Renal cortex interstitium (tissue), 15 donors: ENCODE measurements at places on chromosomes 3 and 15. TPM values are rescaled to one million over a fixed set of nuclear protein-coding genes. Genes with fewer than 3 reads are reported as not detected.

DNA sequence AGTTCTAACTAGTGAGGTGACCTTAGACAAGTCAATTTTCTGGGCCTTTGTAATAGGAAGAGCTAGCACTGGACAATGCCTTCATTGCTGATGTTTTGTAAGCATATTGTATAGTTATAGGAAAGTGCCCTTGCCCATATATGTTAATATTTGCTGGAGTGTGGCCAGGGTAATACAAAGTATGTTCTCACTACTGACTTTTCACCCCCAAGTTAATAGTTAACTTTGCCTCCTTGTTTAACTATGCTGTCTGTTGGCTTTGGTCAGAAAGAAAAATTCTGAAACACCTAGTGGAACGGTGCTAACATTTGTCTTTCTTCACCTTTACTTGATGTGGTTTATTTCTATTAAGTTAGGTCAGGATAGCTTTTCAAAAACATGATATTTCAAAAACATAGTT, 287.4 kb upstream of the CTNNB1 start:
- no peak for DNase-seq

DNA sequence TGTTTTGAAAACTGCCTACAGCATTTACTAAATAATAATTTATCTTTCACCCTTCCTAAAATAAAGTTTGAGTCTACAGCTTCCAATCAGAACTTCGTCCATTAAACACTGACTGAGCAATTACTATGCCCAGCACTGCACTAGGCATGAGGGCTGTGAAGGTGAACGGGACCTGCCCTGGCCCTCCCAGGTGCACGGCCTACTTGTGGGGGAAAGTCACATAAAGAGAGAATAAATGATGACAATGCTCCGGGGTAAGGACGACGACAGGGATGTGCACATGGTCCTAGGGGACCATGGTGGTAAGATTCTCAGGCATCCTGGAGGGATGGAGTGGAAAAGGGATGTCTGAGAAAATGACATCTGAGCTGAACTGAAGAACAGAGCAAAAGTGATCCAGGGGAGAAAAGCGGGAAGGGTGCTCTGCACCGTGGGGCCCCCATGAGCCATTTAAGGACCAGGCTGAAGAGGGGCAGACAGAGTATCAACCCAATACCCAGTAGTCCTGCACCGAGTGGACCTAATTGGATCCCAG, 11.5 kb downstream of the PLA2G4F start:
- DNase-seq: no peak

GRCh38 chr3:197372047-197372661, 73.7 kb upstream of the DLG1 start:
- DNase-seq: no peak

- no peak for DNase-seq
Observed at GRCh38 chr3:18369551-18370185, 55.5 kb downstream of the SATB1 start.

GRCh38 chr3:152257563-152258035, 11.1 kb upstream of the MBNL1 start:
- DNase-seq: no peak

GRCh38 chr15:87609894-87610293, 646.6 kb downstream of the NTRK3 start:
- no peak for DNase-seq

- no peak for DNase-seq
Observed at GRCh38 chr3:178847190-178847589, 224.4 kb downstream of the ZMAT3 start.

DNA sequence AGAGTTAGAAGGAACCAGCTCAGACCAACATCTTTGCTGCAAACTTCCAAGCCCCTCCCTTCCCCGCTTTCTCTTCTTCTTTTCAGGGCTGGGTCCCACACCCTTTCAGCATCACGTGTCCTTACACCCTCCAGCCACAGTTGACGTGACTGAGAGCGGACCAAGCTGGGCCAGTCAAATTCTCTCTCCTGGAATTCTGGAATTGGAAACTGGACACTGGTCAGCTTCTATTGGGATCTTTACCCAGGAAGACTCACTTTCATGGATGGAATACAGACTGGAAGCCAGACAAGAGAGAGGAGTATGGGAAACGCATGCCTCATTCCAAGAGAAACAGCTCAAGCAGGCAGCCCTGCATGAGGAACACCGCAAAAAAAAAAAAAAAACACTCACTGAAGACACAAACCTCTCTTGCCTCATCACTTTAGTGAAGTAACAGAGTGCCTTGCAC, 12.4 kb upstream of the TPM1 start:
- no peak for DNase-seq

GRCh38 chr3:194766845-194767244, 81.2 kb downstream of the FAM43A start:
- no peak for DNase-seq

DNA sequence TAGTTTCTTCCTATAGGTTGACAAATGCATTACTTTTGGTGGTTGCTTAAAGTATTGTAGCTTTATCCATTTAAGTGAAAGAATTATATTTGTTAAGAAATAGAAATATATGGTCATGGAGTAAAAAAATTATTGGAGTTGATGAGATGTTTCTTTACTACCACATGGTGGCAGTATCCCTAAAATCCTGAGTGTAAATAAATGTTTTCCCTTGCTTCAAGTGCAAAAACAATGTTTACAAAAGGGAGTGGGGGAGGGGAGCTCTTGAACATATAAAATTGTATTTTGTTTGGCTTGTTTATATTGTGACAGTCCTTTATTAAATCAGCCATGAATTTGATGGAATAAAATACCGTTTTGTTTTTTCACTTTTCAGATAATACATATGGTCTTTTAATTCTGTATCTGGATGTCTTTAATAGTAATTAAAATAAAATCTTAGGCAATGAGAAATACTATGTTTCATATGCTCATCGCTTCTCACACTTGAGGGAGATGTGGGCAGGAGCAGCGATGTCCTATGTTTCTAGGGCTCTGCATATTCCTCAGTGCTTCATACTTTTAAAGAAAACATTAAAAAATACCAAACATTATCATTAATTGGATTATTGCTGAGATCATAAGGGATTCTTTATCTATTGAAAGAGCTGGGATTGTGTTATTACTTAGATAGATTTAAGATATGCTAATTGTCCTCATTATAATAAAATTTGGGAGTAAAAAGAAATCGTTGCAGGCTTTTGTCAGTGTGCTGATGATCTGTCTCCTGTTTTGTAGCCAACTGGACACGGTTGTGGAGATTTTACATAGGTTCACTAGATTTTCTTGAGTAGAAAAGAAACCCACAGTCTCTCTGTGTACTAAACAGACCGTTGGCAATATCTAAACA, 349.7 kb downstream of the TUSC7 start:
- peak; percentile 36 for DNase-seq

GRCh38 chr3:8638994-8639658, 5.5 kb downstream of the SSUH2 start:
- DNase-seq: no peak

DNA sequence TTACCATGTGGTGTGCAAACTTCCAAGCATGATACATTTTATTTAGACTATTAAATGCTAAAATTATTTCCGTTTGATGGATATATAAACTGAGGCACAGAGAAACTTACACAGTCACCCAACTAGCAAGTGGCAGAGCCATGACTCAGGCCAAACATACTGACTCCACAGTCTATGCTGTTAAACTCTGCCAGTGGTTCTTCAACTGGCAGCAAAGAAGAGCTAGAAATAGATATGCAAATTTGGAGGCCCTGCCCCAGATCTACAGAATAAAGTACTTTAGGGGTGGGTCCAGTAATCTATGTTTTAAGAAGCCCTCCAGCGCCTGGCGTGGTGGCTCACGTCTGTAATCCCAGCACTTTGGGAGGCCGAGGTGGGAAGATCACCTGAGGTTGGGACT, 400.0 kb downstream of the FOXP1 start:
- no peak for DNase-seq

DNA sequence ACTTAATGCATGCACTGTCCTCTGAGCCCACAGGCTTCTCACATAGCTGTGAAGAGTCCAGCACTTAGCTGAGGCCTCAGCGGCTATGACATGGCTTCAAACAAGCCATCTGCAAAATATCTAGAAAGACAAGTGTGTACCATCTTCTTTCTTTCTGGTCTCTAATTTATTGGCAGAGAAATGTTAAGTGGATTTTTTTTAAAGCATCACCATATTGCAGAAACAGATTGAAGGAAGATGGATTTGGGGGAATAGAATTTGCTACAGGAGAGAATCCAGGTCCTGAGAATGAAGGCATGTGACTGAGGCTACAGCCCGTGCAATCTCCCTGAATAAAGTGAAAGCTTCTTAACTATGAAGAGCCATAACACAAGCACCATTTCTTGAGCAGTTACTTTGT, 567.3 kb downstream of the PDCD6IP start:
- DNase-seq: no peak

DNA sequence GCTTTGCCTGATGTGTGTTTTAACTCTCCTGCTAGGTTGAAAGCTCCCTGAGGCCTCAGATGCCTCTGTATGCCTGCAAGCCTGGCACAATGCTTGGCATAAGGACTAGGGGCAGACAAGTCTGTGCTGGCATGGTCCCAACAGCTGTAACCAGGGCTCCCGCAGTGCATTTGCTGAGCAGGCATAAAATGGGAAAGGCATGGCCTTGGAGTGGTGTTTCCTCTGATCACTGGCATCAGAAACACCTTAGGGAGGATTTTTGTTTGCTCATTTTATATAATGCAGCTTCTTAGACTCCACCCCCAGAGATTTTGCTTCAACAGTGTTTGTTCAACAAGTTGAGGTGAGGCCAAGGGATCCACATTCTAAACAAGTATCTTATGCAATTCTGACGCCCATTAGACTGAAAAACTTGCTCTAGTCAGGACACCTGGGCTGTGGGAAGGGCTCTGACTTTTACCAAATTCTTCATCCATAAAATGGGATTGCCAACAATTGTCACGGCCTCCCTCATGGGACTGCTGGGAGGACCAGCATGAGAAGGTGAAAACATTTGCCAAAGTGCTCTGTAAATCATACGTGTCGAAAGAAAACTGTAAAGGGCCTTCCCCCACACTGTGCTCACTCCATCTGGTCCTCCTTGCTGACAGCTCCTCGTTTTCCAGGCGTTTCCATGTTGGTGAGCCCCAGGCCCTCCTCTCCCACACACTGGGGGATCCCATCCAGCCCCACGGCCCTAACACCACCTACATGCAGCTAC, 43.1 kb downstream of the STARD5 start:
- DNase-seq: no peak

The IL17RE gene
- 8.9 TPM for polyA plus RNA-seq

The USP19 gene
- 56.2 TPM for polyA plus RNA-seq

The NUP210 gene
- polyA plus RNA-seq: 24.8 TPM

The DIS3L gene
- 34.1 TPM for polyA plus RNA-seq

The PDIA5 gene
- polyA plus RNA-seq: 26.9 TPM
